ENCODE measurements at places on chromosomes 7 and 10.

DNA sequence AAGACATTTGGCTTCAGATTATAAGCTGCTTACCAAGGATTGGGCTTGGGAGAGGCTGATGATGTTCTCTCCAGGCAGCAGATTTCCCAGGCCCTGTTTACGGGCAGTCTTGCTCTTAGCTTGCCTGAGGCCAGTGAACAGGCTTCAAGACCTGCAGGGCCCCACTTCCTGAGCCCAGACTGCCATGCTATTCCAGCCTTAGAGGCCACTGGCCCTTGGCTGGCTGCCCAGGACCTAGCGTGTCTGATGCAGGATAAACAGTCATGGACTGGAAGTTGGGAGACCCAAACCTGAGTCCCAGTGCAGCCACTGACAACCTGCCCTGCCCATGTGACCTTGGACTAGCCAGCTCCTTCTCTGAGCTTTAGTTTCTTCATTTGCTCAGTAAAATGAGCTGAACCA lies 2.9 kb downstream of the PRXL2A start:
- DNase-seq: peak; percentile 90

- peak; percentile 95 for DNase-seq
Observed at GRCh38 chr10:72335394-72336258, 19.1 kb downstream of the DNAJB12 start.

DNA sequence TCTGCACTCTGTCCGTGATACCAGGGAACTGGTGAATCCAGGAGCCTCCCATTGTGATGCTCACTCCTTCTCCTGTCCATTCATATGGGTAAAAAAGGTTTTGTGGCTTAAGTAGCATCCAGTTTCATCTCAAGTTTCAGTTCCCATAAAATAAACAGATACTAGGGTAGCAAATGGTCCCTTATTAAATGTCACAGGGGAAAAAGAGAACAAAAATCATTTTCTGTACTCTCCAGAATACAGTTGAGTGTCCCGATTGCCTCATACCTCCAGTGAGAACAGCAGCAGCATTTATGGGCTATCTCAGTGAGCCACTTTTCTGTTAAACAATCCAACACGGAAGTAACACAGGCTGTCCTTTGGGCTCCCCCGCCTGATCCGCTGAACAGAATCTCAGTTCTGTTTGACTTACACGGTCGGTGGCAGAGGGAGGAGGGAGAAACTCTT lies 179.6 kb downstream of the CELF2 start:
- peak; percentile 34 for DNase-seq

GRCh38 chr7:80018941-80019808 lies 115.5 kb upstream of the GNAI1 start:
- DNase-seq: no peak

- no peak for DNase-seq
Observed at GRCh38 chr10:58582045-58582444, 69.4 kb downstream of the BICC1 start.

DNA sequence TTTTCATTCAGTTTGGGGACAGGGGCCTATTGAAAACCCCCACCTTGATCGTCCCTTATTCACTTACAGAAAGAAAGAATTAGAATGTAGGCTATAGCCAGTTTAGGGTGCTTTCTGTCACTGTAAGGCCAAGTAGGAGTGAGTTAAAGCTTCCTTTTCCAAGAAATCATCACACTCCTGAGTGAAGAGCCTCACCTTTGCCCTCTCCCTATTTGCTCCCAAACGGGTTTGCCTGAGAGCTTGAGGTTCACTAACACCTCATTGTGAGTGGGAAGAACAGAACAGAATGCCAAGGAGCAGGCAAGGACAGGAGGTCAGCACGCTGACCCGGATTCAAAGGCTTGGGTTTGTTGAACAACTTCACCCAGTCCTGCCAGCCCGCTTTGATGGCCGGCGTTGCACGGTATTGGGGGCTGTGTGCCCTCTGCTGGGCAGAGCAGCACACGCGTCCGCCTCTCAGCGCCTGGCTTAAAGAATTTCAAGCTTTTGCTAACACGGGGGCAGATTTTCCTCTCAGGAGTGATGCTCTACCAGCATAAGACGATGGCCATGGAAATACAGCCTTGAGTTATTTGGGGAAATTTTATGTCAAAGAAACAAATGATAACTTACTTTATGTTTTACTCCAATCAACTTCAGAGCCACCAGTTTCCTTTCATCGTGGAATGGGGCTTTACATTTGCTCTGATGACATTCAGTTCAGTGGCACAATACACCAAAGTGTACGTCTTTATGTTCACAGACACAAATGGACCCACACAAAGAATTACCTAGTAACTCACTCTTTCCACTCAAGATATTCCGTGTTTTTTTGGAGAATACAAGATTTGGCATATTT lies 470.0 kb downstream of the SUGCT start:
- DNase-seq: peak; percentile 57

DNA sequence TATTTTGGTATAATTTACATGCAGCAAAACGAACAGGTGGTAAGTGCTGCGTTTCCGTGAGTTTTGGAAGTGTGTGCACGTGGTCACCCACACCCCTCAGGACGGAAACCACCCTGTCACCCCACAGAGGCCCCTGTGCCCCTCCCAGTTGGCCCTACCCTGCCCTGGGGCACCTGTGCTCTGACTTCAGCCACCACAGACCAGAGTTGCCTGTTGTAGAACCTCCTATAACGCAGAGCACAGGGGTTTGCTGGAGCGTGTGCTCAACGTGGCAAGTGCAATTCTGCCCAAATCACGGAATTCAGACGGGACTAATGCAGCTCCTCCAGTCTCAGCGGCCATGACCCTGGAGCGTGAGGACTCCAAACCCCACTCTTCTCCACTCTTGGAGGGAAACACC lies 9.6 kb upstream of the CFAP46 start:
- DNase-seq: no peak

- DNase-seq: no peak
Observed at GRCh38 chr7:92632791-92633190, 42.6 kb upstream of the FAM133B start.

- DNase-seq: no peak
Observed at GRCh38 chr10:12396567-12396966, 47.2 kb downstream of the CAMK1D start.

DNA sequence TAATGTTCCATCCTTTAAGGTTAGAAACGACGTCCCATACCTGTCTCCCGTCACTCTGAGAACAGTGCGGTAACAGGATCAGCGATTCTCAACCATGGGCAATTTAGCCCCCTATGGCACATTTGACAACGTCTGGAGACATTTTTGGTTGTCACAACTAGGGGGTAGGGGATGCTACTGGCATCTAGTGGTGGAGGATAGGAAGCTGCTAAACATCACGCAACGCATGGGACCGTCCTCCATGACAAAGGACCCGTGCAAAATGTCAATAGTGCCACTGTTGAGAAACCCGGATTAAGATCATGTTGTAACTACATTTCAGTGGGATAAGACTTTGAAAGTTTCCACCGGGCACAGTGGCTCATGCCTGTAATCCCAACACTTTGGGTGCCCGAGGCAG lies 5.0 kb upstream of the PAXIP1 start:
- DNase-seq: no peak

GRCh38 chr7:98753989-98754479 lies 115.8 kb downstream of the TMEM130 start:
- no peak for DNase-seq

DNA sequence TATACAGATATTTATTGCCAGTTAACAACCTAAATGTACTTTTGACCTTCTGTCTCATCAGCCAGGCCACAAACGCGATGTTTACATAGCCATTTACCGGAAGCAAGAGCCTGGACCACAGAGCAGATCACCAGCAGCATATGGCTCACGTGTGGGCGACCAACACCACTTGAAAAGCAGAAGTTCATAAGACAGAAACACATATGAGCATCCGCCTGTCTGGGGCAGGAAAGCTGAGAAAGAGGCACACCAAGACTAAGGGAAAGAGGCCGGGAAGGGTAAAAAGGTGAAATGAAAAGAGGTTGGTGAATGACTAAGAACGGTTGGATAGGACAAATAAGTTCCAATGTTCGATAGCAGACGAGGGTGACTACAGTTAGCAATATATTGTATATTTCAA lies 1.3 kb downstream of the ABCB1 start:
- peak; percentile 28 for DNase-seq

- no peak for DNase-seq
Observed at GRCh38 chr10:25678220-25678619, 255.8 kb upstream of the MYO3A start.

- DNase-seq: no peak
Observed at GRCh38 chr7:2873146-2873545, 29.0 kb upstream of the GNA12 start.

GRCh38 chr7:155161690-155162089 lies 91.6 kb downstream of the HTR5A start:
- no peak for DNase-seq

- DNase-seq: no peak
Observed at GRCh38 chr7:139576179-139576973, 52.9 kb downstream of the CLEC2L start.

GRCh38 chr10:121183707-121184106 lies 332.5 kb downstream of the WDR11 start:
- DNase-seq: no peak

DNA sequence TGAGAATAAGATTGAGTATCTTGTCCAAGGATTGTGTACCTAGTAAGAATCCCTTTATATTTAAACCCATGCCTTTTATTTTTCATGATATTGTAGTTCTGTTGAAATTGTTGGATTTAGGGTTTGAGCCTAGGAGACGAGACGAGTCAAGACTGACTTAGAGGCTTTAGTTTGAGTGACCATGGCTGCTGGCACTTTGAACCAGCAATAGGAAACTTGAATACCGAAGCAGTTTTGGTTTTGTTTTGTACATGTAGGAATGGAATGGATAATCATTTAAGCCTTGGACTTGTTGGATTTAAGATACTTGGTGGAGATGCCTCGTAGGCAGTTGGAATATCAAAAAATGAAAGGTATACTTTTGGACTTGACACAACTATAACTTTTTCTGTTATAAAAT lies 229.0 kb downstream of the BICC1 start:
- no peak for DNase-seq

DNA sequence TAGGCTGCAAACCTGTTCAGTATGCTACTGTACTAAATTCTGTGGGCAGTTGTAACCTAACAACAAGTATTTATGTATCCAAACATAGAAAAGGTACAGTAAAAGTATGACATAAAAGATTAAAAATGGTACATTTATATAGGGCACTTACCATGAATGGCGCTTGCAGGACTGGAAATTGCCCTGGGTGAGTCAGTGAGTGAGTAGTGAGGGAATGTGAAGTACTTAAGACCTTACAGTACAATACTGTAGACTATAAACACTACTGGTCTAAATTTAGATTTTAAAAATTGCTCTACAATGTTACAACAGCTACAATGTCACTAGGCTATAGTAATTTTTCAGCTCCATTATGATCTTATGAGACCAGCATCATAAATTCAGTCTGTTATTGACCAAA lies 146.0 kb upstream of the GNAI1 start:
- DNase-seq: no peak

GRCh38 chr10:47326927-47327330 lies 4.7 kb downstream of the GDF2 start:
- peak; percentile 48 for DNase-seq

- DNase-seq: no peak
Observed at GRCh38 chr10:131534836-131535235, 223.3 kb upstream of the TCERG1L start.

DNA sequence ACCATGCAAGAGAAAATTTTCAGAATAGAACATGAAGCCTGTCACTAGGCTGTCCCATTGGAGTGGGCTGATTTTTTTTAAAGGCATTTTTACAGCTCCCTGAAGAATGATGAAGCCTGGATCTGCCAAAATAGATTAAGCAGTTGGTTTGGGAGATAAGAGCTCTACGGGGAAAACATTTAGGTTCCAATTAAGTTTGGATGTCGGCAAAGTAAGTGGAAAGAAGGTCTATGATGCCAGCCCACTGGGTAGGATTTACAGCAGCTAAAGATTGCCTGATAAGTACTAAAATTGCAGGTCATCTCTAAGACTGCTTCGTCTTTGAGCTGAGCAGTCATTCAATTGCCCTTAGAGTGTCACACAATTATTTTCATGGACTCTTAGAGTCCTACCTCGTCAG lies 939.2 kb upstream of the CELF2 start:
- DNase-seq: no peak

DNA sequence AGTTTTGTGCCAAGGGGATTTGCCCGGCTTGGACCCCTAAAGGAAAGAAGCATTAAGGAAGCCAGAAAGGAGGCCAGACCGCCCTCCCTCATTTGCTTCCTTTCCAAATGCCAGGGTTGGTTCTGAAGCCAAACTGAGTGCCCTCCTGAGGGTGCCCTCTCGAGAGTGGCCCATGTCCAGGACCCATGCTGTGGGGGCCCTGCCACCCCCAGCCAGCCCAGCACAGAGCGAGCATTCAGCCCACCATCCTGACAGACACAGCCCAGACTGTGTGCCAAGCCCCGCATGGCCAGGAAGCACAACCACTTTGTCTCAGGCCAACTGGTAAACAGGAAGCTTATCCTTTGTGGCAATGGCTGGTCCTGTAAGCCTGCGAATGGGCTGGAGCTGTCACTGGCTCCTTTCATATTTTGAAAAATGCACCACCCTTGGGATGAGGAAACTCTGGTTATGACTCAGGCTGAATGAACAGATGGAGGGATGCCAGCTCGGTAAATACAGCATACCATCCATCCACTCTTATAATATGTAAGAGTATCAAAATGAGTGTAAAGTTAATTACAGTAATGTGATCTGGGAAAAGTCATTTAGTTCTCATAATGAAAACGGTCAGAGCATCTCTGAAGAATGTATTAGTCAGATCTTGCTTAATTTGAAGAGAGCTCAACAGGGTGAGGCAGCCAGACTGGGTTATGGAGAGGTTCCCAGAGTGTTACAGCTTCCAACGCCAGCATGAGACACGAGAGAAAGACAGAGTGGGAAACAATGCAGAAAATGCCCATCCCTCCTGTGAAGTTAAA lies 65.0 kb downstream of the STK17A start:
- DNase-seq: no peak

DNA sequence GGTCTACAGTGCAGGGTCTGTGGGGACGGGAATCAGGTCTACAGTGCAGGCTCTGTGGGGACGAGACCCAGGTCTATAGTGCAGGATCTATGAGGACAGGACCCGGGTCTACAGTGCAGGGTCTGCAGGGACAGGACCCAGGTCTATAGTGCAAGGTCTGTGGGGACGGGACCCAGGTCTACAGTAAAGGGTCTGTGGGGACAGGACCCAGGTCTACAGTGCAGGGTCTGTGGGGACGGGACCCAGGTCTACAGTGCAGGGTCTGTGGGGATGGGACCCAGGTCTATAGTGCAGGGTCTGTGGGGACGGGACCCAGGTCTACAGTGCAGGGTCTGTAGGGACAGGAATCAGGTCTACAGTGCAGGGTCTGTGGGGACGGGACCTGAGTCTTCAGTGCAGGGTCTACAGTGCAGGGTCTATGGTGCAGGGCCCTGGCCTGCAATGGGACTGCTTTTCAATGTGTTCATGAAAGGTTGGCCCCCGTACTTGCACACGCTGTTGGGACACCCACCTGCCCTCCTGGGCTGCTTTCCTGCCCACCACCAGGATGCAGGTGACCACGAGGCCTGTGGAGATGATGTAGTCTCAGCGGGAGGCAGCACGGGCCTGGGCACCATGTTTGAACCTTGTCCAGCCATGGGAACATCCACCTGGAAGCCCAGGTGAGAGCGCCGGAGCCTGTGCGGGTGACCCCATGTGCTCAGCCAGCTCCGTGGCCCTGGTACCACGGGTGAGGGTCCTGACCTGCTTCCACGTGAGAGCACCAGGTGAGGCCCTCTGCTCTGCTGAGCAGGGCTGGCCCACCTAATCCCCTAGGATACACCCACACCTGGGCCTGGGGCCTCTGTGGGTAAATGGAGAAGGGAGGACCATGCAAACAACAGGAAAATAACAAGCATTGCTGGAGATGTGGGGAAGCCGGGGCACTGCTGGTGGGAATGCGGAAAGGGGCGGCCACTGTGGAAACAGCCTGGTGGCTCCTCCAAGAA lies 91.4 kb upstream of the DIP2C start:
- no peak for DNase-seq

All from kidney (tissue), 22 donors.